ENCODE measurements at places on chromosomes 6 and 20. TPM values are rescaled to one million over a fixed set of nuclear protein-coding genes. Genes with fewer than 3 reads are reported as not detected.

- DNase-seq = no peak
These were observed 45.4 kb downstream of the PANK2 start for GRCh38 chr20:3934624-3935023.

DNA sequence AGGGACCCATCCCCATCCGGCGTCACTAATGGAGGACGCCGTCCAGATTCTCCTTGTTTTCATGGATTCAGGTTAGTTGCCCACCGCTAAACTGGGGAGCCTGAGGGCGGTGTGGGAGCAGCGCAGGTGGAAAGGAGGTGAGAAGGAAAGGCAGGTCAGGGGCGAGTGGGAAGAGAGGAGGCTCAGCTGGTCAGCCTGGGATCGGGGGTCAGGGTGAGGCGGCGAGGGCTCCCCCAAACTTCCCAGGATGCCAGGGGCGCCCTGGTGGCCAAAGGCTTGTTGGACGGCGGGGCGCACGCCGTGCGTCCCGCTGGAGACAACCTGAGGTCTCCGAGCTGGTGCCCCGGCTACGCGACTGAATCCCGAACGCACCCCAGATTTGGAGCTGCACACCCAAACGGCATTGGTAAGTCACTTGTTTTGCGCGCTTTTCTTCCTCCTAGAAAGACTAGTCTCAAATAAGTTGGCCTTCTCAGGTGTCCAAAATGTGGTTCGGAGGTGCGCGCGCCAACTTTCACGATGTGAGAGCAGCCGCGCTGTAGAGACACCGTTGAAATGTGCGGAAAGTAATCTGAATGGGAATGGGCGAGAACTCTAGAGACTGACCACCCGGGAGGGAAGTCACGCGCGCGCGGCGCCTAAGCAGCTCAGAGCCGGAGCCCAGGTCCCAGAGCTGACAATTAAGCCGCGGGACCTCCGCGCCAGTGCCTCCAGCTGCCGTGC, 9.7 kb downstream of the GNAS-AS1 start:
- DNase-seq = no peak

GRCh38 chr20:20549704-20550103, 162.7 kb downstream of the RALGAPA2 start:
- no peak for DNase-seq

DNA sequence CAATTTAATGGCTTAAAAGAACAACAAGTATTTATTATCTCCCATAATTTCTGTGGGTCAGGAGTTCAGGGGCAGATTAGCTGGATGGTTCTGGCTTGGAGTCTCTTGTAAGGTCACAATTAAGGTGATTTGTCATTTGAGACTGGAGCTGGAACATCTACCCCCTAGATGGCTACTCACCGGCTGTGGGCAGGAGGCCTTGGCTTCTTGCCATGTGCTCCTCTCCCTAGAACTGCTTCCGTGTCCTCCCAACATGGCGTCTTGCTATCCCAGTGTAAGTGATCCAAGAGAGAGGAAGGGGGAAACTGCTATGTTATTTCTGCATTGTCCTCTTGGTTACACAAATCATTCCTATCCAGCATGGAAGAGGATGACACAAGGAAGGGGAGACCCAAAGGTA, 210.2 kb upstream of the ECI2 start:
- no peak for DNase-seq

- no peak for DNase-seq
These were observed 90.7 kb downstream of the CDH22 start for GRCh38 chr20:46217583-46217982.

DNA sequence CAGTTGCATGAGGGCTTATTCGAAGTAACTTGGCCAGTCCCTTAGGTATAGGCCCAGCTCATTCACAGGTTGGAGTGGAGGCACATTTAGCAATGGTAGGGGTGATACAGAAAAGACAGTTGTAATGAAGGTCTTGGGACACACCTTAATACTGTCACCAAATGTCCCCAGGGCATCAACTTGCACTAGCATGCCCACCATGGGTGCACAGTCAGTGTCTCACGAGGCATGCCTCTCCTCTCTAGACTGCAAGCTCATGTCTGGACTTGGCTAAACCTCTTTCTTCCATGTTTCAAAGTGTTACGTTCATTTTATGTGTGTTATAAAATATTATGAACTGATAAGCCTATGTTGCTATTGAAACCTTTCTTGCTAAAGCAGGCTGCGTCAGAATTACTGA, 124.0 kb upstream of the ECI2 start:
- no peak for DNase-seq

- no peak for DNase-seq
These were observed 41.0 kb upstream of the TMEM217 start for GRCh38 chr6:37298958-37299357.

GRCh38 chr20:7691647-7692269, 248.5 kb downstream of the HAO1 start:
- no peak for DNase-seq

DNA sequence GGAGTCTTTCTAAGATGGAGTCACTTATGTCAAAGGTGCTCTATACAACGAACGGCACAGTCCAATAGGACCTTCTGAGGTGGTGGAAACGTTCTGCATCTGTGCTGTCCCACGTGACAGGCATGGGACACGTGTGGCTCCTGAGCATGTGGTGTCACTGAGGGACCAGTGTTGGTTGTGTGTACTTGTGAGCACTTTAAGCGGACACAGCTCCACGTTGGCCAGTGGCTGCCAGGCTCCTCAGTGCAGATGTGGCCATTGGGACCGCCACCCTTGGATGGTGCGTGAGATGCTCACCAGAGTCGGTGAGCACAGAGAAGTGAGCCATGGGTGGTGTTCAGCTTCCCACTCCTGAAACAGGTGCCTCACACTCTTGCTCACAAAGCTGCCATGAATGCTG, 110.0 kb downstream of the SYNDIG1 start:
- DNase-seq = no peak

GRCh38 chr6:13436399-13437217, 50.8 kb downstream of the GFOD1 start:
- no peak for DNase-seq

DNA sequence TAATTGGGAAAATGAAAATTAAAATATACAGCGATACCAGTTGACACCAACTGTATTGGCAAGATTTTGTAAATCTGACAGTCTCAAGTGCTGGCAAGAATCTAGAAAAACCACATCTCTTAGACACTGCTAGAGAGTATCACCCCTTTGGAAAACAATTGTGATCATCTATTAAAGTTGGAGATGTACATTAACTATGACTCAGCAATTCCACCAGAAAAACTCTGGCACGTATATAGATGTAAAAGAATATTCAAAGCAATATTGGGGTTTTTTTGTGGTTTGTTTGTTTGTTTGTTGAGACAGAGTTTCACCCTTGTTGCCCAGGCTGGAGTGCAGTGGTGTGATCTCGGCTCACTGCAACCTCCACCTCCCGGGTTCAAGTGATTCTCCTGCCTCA, 142.9 kb downstream of the HACE1 start:
- no peak for DNase-seq

DNA sequence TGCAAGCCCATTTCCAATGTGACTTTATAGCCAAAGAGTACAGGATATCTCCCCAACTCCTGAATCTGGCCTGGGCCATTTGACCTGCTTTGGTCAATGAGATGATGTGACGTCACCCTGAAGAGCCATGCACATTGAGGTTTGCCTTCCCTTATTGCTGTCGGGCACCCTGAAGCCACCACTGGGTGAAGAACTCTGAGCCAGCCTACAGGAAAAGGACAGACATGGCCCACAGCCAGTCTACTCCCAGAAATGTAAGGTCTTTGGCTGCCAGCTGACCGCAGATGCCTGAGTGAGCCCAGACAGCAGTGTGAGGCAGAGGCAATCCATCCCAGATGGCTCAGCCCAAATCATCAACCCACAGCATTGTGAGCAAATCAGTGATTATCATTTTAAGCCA, 3.7 kb upstream of the SYNDIG1 start:
- DNase-seq = no peak

GRCh38 chr6:74277777-74278186, 581.8 kb downstream of the CD109 start:
- no peak for DNase-seq

- DNase-seq = no peak
These were observed 12.2 kb downstream of the ESF1 start for GRCh38 chr20:13772529-13772928.

GRCh38 chr6:168171673-168172353, 92.8 kb upstream of the FRMD1 start:
- DNase-seq = no peak

GRCh38 chr6:49929340-49929739, 34.6 kb downstream of the DEFB114 start:
- DNase-seq = no peak

The SIRPG gene
- total RNA-seq = 4.0 TPM

The AARS2 gene
- total RNA-seq = 16.0 TPM

The LPA gene
- total RNA-seq = 2.8 TPM

The SYNE1 gene
- total RNA-seq = 19.9 TPM

The DEF6 gene
- total RNA-seq = 66.3 TPM

The SLC22A1 gene
- 0.28 TPM for total RNA-seq

The SLC35D3 gene
- total RNA-seq = not detected

The TCP11 gene
- total RNA-seq = not detected

The MARCKS gene
- total RNA-seq = 164 TPM

Measured in GM12878 (cell line).